Epithelial cell of proximal tubule (primary cell): ENCODE measurements at places on chromosomes 13 and 19. TPM values are rescaled to one million over a fixed set of nuclear protein-coding genes. Genes with fewer than 3 reads are reported as not detected.

The RNF225 gene
- not detected in 2 replicates for total RNA-seq

The VSIG10L gene
- total RNA-seq: 0.51 and 0.92 TPM in 2 replicates

The OLFM4 gene
- 0.07 TPM in 1 of 2 replicates, not detected in the other for total RNA-seq

The TMEM59L gene
- total RNA-seq: 0.23 TPM in 1 of 2 replicates, not detected in the other

The IGFL2 gene
- total RNA-seq: not detected in 2 replicates
